Activated CD4-positive, alpha-beta T cell treated with anti-CD3 and anti-CD28 coated beads, Interleukin-2, amount 10 ng/mL, durations not matched to agents 24 days and 14 days (primary cell): ENCODE measurements at places on chromosomes 6 and 20. TPM values are rescaled to one million over a fixed set of nuclear protein-coding genes. Genes with fewer than 3 reads are reported as not detected.

DNA sequence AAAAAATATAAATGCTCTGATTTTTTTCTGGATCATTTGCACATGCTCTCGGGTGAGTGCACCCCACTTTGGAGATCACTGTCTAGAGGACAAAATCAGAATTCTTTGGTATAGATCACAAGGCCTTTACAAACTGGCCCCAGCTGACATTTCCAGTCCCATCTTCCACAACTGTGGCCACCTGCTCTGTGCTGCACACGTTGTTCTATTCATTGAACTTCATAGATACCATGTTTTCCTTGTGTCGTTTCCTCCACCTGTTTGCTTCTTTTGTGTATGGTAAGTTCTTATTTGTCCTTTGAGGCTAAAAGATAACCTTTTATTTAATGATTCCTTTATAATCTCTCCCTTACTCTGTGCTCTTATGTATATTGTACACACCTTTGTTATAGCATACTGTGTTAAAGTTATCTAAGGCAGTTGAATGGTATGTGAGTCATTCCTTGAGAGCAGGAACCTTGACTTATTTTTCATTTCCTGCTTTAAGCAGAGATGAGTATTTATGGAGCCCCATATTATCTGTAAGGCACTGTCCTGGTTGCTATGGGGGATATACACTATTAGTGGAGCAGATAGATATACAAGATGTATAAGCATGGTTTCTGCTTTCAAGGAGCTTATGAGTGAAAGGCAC, 12.0 kb upstream of the SLC17A5 start:
- H3K4me3 ChIP-seq = no peak overlapping the region
- H3K27ac ChIP-seq = no peak overlapping the region
- H3K4me1 ChIP-seq = peaks cover 12% of the 10 kb centered on the region
- DNase-seq = no peak

GRCh38 chr6:65116326-65116725, 590.7 kb downstream of the EYS start:
- no peaks in the 10 kb centered on the region for H3K27me3 ChIP-seq
- H3K36me3 ChIP-seq = no peaks in the 10 kb centered on the region
- H3K4me1 ChIP-seq = no peaks in the 10 kb centered on the region
- no peak overlapping the region for H3K4me3 ChIP-seq
- H3K27ac ChIP-seq = no peak overlapping the region

DNA sequence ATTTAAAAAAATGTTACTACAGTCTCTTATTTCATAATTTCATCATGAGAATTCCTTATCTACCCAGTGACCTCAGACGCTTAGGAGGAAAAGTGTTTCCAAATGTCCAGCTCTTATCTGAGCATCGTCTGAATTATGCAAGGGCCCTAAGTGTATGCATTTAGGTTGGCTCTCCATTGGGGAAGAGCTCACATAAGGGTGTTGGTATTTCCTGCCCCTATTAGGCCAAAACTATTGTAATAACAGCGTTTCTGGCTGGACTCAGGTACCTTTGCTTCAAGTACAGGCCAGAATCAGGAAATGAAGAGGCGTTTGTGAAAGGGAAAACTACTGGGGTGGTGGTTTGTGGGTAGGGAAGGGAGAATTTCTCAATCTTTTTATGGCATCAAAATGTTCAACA, 40.4 kb upstream of the SGK1 start:
- H3K27ac ChIP-seq = no peak overlapping the region
- DNase-seq = no peak

DNA sequence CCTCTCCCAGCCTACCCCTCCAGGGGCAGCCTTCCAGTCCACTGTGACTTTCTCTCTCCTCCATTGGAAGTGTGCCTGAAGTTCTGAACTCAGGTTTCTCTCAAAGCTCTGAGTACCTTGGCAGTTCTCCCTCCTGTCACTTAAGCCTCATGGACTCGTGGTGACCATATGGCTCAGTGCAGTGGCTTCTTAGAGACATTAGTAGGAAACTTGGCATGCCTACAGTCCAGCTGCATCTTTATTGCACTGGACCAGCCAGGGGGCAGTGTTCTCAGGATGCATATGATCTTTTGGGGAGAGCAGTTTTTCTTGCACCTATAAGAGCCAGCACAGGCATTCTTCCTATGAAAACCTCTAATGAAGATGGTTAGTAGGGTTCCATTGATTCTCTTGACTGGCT, 47.5 kb upstream of the KCNK16 start:
- H3K36me3 ChIP-seq = no peaks in the 10 kb centered on the region
- H3K27ac ChIP-seq = no peak overlapping the region
- DNase-seq = no peak
- no peaks in the 10 kb centered on the region for H3K4me1 ChIP-seq
- no peak overlapping the region for H3K4me3 ChIP-seq

DNA sequence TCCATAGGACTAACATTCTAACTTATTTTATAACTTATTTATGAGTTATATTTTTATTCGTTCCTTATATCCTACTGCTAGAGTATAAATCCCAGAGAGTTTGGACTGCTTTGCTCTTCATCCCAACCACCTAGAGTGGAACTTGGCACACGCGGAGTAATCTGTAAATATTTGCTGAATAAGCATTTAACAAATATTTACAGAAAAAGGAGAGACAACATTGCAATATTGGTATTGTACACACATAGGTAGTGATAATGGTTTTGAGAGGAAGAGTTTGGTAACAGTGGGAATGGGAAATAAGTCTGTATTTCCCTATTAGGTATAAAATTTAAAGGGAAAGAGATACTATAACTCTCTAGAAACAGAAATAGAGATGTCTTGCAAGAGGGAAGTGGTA, 634.8 kb upstream of the CITED2 start:
- no peak for DNase-seq
- no peaks in the 10 kb centered on the region for H3K36me3 ChIP-seq
- H3K27ac ChIP-seq = no peak overlapping the region
- H3K4me3 ChIP-seq = no peak overlapping the region
- H3K4me1 ChIP-seq = no peaks in the 10 kb centered on the region
- H3K27me3 ChIP-seq = no peaks in the 10 kb centered on the region

GRCh38 chr6:29652198-29652584, 4.7 kb upstream of the MOG start:
- H3K36me3 ChIP-seq = no peaks in the 10 kb centered on the region
- H3K27me3 ChIP-seq = peaks cover 13% of the 10 kb centered on the region
- peaks cover 12% of the 10 kb centered on the region for H3K4me1 ChIP-seq
- no peak overlapping the region for H3K27ac ChIP-seq
- no peak for DNase-seq
- H3K4me3 ChIP-seq = no peak overlapping the region

- H3K27ac ChIP-seq = no peak overlapping the region
- no peaks in the 10 kb centered on the region for H3K36me3 ChIP-seq
- no peak overlapping the region for H3K4me3 ChIP-seq
- H3K27me3 ChIP-seq = peaks cover 24% of the 10 kb centered on the region
- H3K4me1 ChIP-seq = no peaks in the 10 kb centered on the region
- no peak for DNase-seq
Measured at GRCh38 chr6:107534571-107535141, 44.7 kb downstream of the SOBP start.

DNA sequence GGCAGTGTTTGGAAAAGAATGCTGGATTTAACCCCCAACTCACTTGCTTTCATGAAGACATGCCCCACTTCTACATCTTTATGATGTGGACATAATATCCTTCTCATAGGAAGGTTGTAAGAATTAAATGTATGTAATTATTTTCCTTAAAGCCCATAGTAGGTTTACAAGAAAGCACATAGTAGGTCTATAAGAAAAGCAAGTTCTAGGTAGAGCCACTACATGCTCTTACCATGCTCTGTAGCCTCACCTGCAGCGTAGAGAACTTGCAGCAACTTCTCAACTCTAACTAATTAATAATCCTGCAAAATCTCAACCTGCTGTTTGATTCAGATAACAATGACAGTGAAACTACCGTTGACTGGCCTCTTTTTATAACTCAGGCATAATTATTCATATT, 288.4 kb downstream of the TSHZ2 start:
- DNase-seq = no peak
- peaks cover 3% of the 10 kb centered on the region for H3K36me3 ChIP-seq
- H3K27me3 ChIP-seq = no peaks in the 10 kb centered on the region
- H3K27ac ChIP-seq = no peak overlapping the region

DNA sequence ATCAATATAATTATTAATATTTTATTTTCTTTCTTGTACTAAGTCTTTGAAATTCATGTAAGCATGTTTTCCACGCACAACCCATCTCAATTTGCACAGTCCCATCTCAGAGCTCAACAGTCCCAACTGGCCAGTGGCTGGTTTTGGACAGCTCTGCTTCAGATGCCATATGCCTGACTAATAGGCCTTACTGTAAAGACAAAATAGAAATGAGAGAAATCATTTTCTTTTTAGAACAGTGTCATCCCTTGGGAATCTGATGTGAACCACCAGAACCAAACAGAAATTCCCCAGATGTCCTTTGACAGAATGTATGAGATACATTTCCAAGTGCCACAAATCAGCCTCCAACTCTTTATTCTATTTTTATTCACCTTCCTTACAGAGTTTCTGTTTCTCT, 338.9 kb downstream of the ESR1 start:
- no peak overlapping the region for H3K27ac ChIP-seq
- no peak for DNase-seq
- H3K27me3 ChIP-seq = no peaks in the 10 kb centered on the region
- no peak overlapping the region for H3K4me3 ChIP-seq

DNA sequence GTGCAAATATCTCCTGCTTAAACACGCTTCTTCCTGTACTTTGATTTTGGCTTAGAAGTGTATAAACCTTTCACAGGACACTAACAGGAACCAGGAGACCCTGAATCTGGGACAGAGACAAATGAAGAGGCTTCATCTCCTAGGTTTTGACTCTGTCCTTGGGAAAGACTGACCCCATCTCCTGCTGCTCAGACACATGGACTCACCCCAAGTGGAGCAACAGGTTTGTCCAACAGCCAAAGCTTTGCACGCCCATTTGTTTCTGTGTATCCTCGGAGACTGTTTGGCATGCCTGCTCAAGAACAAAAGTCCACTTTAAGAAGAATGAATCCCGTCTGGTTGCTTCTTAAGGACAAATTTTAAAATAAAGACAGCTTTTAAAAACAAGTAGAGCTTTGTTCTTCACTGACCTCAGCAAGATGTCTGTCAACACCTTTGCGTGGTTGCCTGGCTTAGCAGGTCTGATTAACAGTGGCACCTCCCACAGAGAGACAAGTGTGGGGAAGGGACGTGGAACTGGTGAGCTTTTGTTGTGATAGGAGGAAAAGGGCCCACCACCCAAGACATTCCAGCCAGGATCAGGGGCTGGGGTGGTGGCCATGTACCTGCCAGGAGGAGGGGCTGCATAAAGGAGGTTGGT, 202.6 kb downstream of the SOD2 start:
- no peak overlapping the region for H3K27ac ChIP-seq
- H3K36me3 ChIP-seq = no peaks in the 10 kb centered on the region
- H3K4me3 ChIP-seq = no peak overlapping the region
- peaks cover under 1% of the 10 kb centered on the region for H3K27me3 ChIP-seq

GRCh38 chr6:160990847-160991405, 643 bp upstream of the MAP3K4 start:
- H3K4me3 ChIP-seq = peak overlapping the region; percentile 98
- H3K36me3 ChIP-seq = peaks cover 6% of the 10 kb centered on the region
- peaks cover 18% of the 10 kb centered on the region for H3K27me3 ChIP-seq
- DNase-seq = no peak
- peaks cover 14% of the 10 kb centered on the region for H3K4me1 ChIP-seq
- H3K27ac ChIP-seq = peak overlapping the region; percentile 11

GRCh38 chr20:1203630-1204029, 376 bp downstream of the C20orf202 start:
- H3K4me1 ChIP-seq = peaks cover 3% of the 10 kb centered on the region
- H3K36me3 ChIP-seq = no peaks in the 10 kb centered on the region
- H3K27ac ChIP-seq = no peak overlapping the region
- H3K4me3 ChIP-seq = no peak overlapping the region
- peaks cover 11% of the 10 kb centered on the region for H3K27me3 ChIP-seq

- DNase-seq = no peak
- no peak overlapping the region for H3K27ac ChIP-seq
- H3K36me3 ChIP-seq = peaks cover 74% of the 10 kb centered on the region
- H3K27me3 ChIP-seq = no peaks in the 10 kb centered on the region
- H3K4me1 ChIP-seq = peaks cover 16% of the 10 kb centered on the region
Measured at GRCh38 chr6:3006476-3006875, 6.8 kb downstream of the NQO2 start.

GRCh38 chr20:60001108-60001507, 42.9 kb downstream of the CDH26 start:
- H3K27ac ChIP-seq = no peak overlapping the region
- no peak overlapping the region for H3K4me3 ChIP-seq
- no peaks in the 10 kb centered on the region for H3K27me3 ChIP-seq
- DNase-seq = peak; percentile 22

GRCh38 chr20:17710379-17711266, 10.9 kb downstream of the BANF2 start:
- no peak for DNase-seq
- H3K27me3 ChIP-seq = peaks cover 5% of the 10 kb centered on the region

DNA sequence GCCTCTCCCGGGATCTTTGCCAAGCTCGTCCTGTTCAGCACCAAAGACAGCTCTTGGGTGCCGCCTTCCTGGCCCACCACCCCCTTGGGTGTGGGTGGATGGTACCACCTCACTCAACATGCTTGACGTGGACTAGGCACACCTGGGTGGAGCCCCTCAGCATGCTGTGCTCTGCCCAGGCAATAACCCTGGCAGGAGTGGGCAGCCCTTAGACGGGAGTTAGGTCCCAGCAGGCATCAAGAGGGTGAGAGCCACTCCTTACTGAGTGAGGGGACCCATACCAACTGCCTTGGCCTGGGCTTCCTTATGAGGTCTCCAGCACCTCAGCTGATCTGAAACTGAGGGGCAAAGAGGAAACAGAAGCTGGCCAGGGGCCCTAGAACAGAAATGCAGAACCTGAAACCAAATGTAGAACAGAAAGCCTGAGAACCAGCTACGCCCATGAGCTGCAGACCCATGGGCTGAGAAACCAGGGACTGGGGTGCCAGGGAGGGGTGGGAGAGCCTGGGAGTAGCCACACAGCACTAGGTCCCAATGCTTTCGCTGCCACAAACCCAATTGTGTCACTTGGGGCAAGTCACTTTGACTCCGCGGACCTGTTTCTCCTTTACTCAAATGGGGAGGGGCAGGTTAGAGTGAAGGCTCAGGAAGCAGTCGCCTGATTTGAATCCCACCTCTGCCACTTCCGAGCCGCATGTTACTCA, 2.0 kb downstream of the FGD2 start:
- no peaks in the 10 kb centered on the region for H3K27me3 ChIP-seq
- H3K4me1 ChIP-seq = peaks cover 12% of the 10 kb centered on the region
- no peak overlapping the region for H3K4me3 ChIP-seq
- no peaks in the 10 kb centered on the region for H3K36me3 ChIP-seq
- DNase-seq = no peak
- no peak overlapping the region for H3K27ac ChIP-seq

DNA sequence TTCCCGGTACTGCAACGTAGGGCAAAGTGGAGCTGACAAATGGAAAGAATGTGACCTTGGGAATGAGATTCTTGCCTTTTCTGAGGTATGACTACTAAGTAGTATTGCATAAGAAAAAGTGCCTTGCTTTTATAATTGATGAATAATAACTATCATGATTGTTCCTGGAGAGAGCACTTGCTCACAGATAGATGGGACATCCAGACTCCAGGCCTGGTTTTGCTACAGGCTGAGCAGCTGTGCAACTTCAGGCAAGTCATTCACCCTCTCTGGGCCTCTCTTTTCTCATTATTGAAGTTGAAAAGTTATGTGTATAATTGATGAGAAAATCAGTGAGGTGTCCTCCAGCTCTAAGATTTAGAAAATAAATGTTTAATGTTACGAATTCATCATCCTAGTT, 53.6 kb upstream of the MBOAT1 start:
- no peak overlapping the region for H3K4me3 ChIP-seq
- H3K27ac ChIP-seq = no peak overlapping the region
- H3K36me3 ChIP-seq = no peaks in the 10 kb centered on the region
- peaks cover 5% of the 10 kb centered on the region for H3K27me3 ChIP-seq

The SPINT4 gene
- total RNA-seq = not detected in 2 replicates

The FGD2 gene
- total RNA-seq = 0.57 and 0.58 TPM in 2 replicates

The OR12D3 gene
- total RNA-seq = not detected in 2 replicates

The VSTM2L gene
- 0.09 TPM in 1 of 2 replicates, not detected in the other for total RNA-seq

The ACTL10 gene
- total RNA-seq = 3.7 TPM in 2 replicates

The CHRNA4 gene
- total RNA-seq = not detected in 2 replicates
